ENCODE measurements at places on chromosomes 1 and 21. TPM values are rescaled to one million over a fixed set of nuclear protein-coding genes. Genes with fewer than 3 reads are reported as not detected.

Gene DLGAP3
- total RNA-seq = 0.55 TPM

Gene CDK18
- 0.94 TPM for total RNA-seq

Gene PRAMEF5
- total RNA-seq = not detected

Gene P3H1
- total RNA-seq = 22.5 TPM

Gene CFAP298
- total RNA-seq = 22.5 TPM

Gene HENMT1
- 10.3 TPM for total RNA-seq

Gene SMCP
- total RNA-seq = not detected

Gene RPE65
- total RNA-seq = not detected

Gene RBM8A
- total RNA-seq = 126 TPM

Gene HEYL
- total RNA-seq = 0.10 TPM

Gene CNR2
- 0.85 TPM for total RNA-seq

Gene GPR37L1
- not detected for total RNA-seq
